ENCODE measurements at places on chromosomes 16 and 17. TPM values are rescaled to one million over a fixed set of nuclear protein-coding genes. Genes with fewer than 3 reads are reported as not detected.

- no peak overlapping the region for H3K4me3 ChIP-seq
- no peaks in the 10 kb centered on the region for H3K36me3 ChIP-seq
- H3K4me1 ChIP-seq = no peaks in the 10 kb centered on the region
- H3K27ac ChIP-seq = no peak overlapping the region
- H3K27me3 ChIP-seq = peaks cover 31% of the 10 kb centered on the region
Observed at GRCh38 chr17:13044572-13045065, 26.8 kb upstream of the ELAC2 start.

DNA sequence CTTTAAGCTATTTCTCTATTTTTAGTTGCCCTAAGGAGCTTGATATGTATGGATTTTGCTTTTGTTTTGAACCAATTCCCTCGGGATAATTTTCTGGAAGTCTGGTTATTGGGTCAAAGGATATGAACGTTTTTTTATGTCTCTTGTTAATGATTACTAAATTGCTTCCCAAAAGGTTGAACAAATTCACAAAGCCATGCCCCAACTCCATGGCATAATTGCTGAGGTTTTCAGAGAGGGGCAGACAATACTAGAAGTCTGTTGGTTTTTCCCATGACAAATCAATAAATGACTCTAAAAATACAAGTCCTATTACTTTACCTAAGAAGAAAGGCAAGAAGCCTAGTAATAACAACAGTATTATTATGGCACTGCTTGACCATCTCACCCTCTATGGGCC, 11.4 kb upstream of the AKAP1 start:
- no peaks in the 10 kb centered on the region for H3K36me3 ChIP-seq
- DNase-seq = no peak
- H3K4me1 ChIP-seq = no peaks in the 10 kb centered on the region
- H3K27me3 ChIP-seq = no peaks in the 10 kb centered on the region
- H3K4me3 ChIP-seq = no peak overlapping the region

DNA sequence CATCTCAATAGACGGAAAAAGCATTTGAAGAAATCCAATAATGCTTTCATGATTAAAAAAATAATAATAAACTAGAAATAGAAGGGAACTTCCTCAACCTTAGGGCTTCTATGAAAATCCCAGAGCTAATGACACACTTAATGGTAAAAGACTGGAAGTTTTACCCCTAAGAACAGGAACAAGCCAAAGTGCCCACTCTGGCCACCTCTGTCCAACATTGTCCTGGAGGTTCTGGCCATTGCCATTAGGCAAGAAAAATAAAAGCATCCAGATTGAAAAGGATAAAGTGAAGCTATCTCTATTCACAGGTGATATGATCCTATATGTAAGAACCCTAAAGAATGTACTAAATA, 2.5 kb upstream of the LITAF start:
- no peak for DNase-seq
- no peak overlapping the region for H3K27ac ChIP-seq
- peaks cover 17% of the 10 kb centered on the region for H3K4me1 ChIP-seq
- no peaks in the 10 kb centered on the region for H3K27me3 ChIP-seq

GRCh38 chr16:49912721-49913120, 56.8 kb upstream of the ZNF423 start:
- H3K27ac ChIP-seq = no peak overlapping the region
- H3K27me3 ChIP-seq = no peaks in the 10 kb centered on the region
- no peak for DNase-seq
- no peaks in the 10 kb centered on the region for H3K4me1 ChIP-seq
- no peak overlapping the region for H3K4me3 ChIP-seq
- H3K36me3 ChIP-seq = no peaks in the 10 kb centered on the region

GRCh38 chr16:82055117-82055516, 20.1 kb downstream of the HSD17B2 start:
- no peaks in the 10 kb centered on the region for H3K4me1 ChIP-seq
- H3K4me3 ChIP-seq = no peak overlapping the region
- peaks cover 15% of the 10 kb centered on the region for H3K27me3 ChIP-seq
- no peaks in the 10 kb centered on the region for H3K36me3 ChIP-seq
- no peak for DNase-seq

- H3K27ac ChIP-seq = no peak overlapping the region
- no peaks in the 10 kb centered on the region for H3K4me1 ChIP-seq
- peak; percentile 81 for DNase-seq
- H3K4me3 ChIP-seq = no peak overlapping the region
Observed at GRCh38 chr16:31333686-31334649, 21.0 kb upstream of the ITGAX start.

GRCh38 chr16:53773150-53773846, 69.3 kb downstream of the FTO start:
- H3K4me3 ChIP-seq = no peak overlapping the region
- no peaks in the 10 kb centered on the region for H3K36me3 ChIP-seq
- peaks cover 76% of the 10 kb centered on the region for H3K4me1 ChIP-seq
- DNase-seq = no peak
- H3K27me3 ChIP-seq = no peaks in the 10 kb centered on the region
- peak overlapping the region; percentile 56 for H3K27ac ChIP-seq

DNA sequence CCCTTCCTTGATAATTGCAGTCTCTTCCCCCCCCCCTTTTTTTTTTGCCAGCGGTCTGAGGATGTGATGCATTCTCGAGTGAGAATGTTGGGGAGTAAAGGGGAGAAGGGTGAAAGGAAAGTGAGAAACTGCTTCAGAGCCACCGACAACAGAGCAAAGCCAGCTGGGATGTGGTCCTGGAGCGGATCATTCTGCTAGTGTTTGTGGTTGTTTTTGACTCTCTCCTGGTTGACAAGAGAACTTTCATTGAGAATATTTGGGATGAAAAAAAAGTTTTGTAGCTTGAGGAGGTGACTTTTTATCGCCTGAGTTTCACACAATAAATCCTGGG, 1.3 kb downstream of the NF1 start:
- H3K4me1 ChIP-seq = peaks cover 23% of the 10 kb centered on the region
- H3K27me3 ChIP-seq = no peaks in the 10 kb centered on the region
- peak overlapping the region; percentile 73 for H3K27ac ChIP-seq
- H3K36me3 ChIP-seq = no peaks in the 10 kb centered on the region

DNA sequence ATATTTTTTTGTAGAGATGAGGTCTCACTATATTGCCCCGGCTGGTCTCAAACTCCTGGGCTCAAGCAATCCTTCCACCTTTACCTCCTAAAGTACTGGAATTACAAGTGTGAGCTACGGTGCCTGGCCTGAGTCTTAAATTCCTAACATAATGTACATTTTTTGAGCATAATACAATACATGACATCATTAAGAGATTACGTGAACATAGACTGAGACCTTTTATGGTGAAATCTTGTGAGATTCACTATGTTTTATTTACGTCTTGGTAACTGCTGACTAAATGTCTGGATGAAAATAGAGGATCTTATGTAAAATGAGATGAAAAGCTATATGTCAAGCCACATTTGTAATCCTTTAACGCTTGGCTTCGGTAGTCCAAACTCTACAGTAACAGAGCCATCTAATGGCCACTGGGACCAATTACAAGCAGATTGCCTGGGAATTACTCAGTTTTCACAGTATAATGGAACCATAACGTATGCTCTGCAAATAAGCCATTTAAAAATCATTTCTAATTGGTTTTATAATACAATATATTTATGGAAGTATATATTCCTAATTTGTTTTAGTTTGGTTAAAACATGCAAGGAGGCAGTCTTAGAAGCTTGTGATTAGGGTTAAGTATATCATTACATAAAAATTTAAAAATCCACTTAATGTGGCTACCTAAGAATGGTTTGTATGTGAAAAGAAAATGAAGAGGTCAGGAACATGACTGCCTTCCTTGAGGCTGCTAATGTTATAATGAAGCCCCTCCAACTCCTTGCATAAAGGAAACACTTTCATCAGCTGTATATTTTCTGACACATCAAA, 8.1 kb upstream of the EFCAB13 start:
- DNase-seq = no peak
- H3K36me3 ChIP-seq = peaks cover 10% of the 10 kb centered on the region
- H3K4me3 ChIP-seq = no peak overlapping the region
- H3K4me1 ChIP-seq = peaks cover 32% of the 10 kb centered on the region
- H3K27ac ChIP-seq = peak overlapping the region; percentile 78
- H3K27me3 ChIP-seq = no peaks in the 10 kb centered on the region

DNA sequence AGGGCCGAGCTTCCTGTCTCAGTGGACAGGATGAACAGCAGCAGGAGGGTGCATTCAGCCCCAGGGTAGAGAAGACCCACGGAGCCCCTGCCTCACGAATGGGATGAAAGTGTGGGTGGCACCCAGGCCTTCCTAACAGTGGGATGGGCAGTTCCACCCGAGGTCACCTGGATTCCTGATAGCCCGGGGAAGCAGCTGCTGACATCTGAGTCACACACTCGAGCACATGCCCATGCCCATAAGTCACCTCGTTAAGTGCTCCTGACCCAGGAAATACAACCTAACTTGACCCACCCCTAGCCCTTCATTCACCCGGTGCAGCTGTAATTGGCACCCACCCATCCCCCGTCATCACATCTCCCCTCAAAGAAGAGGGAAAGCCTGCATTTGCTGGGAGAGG, 85.3 kb upstream of the FOXF1 start:
- DNase-seq = no peak
- no peaks in the 10 kb centered on the region for H3K4me1 ChIP-seq
- no peaks in the 10 kb centered on the region for H3K36me3 ChIP-seq
- no peak overlapping the region for H3K4me3 ChIP-seq

DNA sequence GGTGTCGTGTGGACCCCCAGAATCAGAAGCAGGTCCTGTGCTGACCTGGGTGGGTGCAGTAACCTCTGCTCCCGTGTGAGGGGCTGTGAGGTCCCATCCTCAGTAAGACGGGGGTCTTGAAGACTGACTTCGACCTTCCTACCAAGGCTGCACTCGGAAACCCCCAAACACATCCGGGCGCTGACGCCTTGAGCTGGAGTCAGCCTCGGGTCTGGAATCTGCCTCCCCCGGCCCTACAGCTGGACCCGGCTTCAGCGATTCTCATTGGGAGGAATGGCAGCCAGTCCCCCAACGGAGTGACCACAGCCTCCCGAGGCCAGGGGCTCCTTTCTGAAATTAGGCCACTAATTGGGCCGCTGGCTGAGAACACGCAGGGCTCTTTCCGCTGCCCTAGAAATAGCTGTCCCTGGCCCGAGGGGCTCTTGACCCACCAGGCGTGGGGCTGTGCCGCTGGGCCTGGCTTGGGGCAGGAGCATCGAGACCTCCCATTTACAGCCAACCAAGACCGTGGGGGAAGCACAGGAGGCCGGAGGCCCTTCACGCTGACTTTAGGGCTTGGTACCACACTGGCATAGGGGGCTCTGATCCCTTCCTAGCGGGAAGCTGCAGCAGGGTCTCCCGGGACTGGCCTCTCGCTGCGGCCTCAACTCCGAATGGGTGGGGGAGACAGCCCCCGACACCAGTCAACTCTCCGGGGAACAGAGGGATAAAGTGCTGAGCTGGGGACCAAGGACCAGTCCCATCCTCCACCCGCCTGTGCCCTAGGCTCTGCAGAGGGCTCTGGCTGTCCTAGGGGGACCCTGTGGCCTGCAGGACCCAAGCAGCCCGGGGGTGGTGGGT, 2.6 kb upstream of the GNG13 start:
- H3K27ac ChIP-seq = no peak overlapping the region
- DNase-seq = no peak
- H3K4me1 ChIP-seq = peaks cover 3% of the 10 kb centered on the region

DNA sequence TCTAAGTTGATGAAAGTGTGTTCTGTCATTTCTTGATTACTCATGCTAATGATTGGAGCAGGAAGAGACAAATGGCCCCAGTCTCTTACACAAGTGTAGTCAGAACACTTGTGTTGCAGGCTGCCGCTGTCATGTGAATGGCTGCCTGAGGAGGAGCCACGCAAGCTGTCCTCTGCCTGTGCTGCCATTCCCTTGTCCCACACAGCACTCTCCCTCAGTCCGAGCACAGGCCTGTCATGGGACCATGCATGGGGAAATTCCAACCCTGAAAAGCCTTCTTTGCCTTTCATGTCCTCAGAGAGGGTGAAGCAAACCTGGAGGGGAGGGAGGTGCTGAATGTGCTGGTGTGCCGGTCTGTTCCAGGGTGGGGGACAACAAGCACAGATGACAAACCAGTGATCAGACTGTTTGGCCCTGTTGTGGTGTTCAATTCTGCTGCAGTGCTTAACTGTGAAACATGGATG, 109.4 kb downstream of the MRTFB start:
- H3K36me3 ChIP-seq = no peaks in the 10 kb centered on the region
- H3K4me3 ChIP-seq = no peak overlapping the region
- DNase-seq = no peak
- peaks cover 29% of the 10 kb centered on the region for H3K4me1 ChIP-seq
- no peaks in the 10 kb centered on the region for H3K27me3 ChIP-seq

DNA sequence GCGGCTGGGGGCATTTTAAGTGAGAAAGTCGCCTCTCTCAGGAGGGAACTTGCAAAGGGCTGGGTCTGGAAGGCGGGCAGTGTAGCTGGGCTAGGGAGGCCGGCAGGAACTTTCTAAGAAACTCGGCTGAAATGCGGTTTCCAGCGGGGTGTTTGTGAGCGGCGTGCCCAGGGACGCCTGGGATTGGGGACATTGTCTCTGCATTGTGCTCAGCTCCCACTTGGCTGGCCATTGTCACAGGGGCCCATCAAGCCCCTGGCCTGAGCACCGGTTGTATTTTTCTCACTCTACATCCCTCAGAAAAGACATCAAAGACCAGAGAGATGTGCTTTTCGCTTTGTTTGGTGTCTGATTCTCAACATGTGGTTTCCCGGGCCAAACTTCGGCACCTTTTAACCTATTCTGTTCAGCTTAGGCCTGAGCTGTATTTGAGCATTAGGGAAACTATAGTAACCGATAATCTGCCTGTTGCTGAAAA, 291.1 kb upstream of the IRX3 start:
- H3K4me1 ChIP-seq = no peaks in the 10 kb centered on the region
- no peak overlapping the region for H3K27ac ChIP-seq
- H3K27me3 ChIP-seq = no peaks in the 10 kb centered on the region
- H3K4me3 ChIP-seq = no peak overlapping the region

- peak overlapping the region; percentile 59 for H3K4me3 ChIP-seq
- DNase-seq = peak; percentile 98
- peaks cover 14% of the 10 kb centered on the region for H3K4me1 ChIP-seq
Observed at GRCh38 chr17:36482611-36483504, 3.6 kb upstream of the ZNHIT3 start.

DNA sequence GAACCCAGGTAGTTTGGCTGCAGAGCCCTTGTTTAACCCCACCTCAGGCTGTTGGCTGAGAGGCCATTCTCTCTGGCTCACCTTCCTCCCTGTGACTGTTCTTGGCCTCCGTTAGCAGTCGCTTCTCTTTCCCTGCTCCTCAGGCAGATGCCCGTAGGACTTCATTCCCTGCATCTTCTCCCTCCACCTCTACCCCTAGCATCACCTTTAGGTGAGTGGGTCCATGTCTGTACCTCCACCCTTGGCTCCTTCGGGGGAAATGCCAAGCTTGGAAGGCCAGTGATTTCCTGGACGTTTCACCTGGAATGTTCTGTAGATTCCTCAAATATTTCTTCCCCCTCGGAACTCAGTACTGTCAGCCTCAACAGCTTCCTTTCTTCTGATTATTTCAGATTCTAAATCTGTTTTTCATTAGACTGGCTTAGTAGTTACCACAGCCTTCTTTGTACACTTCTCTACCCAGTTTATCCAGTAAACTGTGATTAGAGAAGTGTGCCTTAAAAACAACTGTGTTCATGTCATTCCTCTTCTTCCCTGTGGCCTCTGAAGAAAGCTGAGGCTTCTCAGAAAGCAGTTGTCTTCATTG, 227.9 kb downstream of the MSI2 start:
- H3K4me1 ChIP-seq = peaks cover 26% of the 10 kb centered on the region
- DNase-seq = no peak
- no peaks in the 10 kb centered on the region for H3K27me3 ChIP-seq
- no peak overlapping the region for H3K27ac ChIP-seq

- no peak overlapping the region for H3K27ac ChIP-seq
- no peak overlapping the region for H3K4me3 ChIP-seq
- no peak for DNase-seq
- H3K36me3 ChIP-seq = no peaks in the 10 kb centered on the region
- peaks cover 31% of the 10 kb centered on the region for H3K4me1 ChIP-seq
Observed at GRCh38 chr16:4018391-4018790, 97.9 kb downstream of the ADCY9 start.

The SLC25A10 gene
- 8.3 TPM for total RNA-seq

The GPR142 gene
- not detected for total RNA-seq

The PIRT gene
- total RNA-seq = not detected

The CDH3 gene
- 0.36 TPM for total RNA-seq

The CENPN gene
- total RNA-seq = 19.9 TPM

The HS3ST3A1 gene
- 7.1 TPM for total RNA-seq
